Activated CD8-positive, alpha-beta memory T cell treated with anti-CD3 and anti-CD28 coated beads for 24 hours (primary cell): ENCODE measurements at places on chromosomes 13 and 19.

GRCh38 chr13:80251403-80251802, 89.5 kb downstream of the SPRY2 start:
- DNase-seq, result no peak

- no peak for DNase-seq
These were observed 9.1 kb upstream of the TLE2 start for GRCh38 chr19:3038214-3038613.

DNA sequence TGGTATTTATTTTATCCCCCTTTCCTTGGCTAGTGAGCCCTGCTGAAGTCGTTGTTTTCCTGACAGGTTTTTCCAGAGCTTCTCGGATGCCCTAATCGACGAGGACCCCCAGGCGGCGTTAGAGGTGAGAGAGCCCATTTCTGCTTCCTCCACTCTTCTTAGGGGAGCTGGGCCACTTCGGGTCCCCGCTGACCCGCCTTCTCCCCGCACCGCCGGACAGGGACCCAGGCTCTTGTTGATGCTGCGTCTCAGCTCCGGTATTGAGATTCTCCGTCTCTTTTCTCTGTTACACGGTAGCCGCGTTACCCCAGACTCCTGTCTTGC, 306 bp downstream of the SUGT1 start:
- DNase-seq, result no peak

DNA sequence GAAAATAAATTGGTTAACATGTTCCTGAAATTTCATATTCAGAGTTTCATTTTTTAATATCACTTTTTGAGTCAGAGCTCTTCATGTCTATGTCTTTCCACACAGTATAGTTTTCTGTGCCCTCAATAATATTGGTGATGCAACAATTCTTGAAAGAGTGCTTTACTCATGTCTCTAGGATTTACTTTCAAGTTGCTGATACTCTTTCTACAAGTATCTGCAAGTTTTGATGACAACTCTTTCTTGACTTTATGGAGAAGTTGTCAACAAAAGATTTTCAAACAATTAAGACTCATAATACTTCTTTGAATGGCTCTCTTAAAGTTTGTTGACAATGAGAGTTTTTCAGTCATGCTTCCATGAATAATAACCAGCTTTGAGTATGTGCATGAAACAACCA, 561.7 kb downstream of the DIAPH3 start:
- DNase-seq, result no peak

GRCh38 chr19:46299004-46299509, 2.2 kb downstream of the HIF3A start:
- no peak for DNase-seq

DNA sequence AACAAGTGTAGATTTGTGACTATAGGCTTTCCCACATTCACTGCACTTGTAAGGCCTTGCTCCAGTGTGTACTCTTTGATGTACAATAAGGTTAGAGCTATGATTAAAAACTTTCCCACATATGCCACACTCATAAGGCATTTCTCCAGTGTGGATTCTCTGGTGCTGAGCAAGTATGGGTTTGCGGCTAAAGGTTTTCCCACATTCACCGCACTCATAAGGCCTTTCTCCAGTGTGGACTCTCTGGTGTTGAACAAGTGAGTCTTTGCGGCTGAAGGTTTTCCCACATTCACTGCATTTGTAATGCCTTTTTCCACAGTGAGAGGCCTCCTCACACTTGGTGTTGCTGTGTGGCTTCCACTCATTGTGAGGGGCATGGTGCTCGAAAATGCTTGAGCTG, 3.7 kb downstream of the ZNF772 start:
- no peak for DNase-seq

DNA sequence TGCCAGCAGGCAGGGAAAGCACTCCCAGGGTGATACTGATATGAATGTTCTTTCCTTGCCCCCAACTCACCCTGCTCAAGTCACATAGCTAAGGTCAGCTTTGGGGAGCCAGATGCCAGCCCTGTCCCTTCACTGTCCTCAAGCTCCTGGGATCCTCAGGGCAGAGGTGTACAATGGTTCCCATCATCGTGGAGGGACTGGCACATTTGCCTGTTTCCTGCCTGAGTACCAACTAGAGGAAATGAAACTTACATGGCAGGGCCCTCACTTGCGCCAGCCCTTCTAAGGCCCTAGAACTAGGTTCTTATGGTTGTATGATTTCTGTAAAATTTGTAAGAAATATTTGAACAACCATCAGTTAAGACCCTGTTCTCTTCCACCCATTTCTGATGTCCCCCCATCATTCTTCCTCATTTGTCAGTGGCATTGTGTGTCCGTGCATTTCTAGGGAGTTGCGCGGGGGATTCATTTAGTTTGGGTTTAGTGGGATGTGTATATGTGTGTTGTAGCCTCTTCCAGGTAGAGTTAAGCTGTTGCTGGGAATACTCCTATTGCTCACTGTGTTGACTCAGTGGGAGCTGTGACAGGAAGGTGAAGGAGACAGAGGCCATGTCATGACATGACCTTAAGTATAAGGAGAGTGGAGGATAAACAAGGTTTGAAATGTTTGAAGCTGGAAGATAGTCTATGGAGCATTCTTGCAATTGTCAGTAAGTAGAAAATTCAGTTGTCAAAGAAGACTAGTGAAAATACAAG, 41.3 kb upstream of the RCBTB2 start:
- DNase-seq, result peak; percentile 50
